ENCODE measurements at places on chromosomes 13 and 19. TPM values are rescaled to one million over a fixed set of nuclear protein-coding genes. Genes with fewer than 3 reads are reported as not detected.

GRCh38 chr19:36771261-36772231 lies 1.1 kb downstream of the ZNF850 start:
- DNase-seq = peak; percentile 57

GRCh38 chr19:6069268-6069791 lies 41.0 kb downstream of the RFX2 start:
- DNase-seq = no peak

DNA sequence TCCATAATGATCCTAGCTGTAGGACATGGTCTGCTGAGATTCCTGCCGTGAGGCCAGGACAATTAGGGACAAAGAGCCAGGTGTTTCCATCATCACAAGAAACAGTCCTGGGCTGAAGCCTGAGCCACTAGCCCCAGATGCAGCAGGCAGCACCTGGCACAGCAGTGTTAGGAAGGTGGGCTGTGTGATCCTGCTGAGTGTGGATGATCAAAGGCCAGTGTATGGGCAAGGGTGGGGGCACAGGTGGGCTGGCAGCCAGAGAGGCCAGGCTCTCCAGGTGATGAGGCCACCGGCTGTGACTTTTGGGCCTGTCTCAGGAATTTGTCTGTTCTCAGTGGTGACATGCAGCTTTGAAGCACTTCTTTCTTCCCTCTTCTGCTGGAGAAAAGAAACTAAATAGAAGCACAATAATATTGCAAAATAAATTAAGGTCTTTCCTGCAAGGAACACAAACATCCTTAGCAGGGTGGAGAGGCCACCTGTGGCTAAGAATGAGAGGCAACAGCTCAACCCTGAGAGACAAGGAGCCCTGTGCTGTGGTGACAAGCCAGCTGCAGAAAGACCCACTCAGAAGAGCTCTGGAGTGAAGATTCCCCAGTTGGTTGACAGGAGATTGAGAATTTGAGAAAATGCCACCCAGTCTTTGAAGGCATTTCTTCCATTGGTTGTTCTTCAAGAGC lies 127.6 kb downstream of the KATNAL1 start:
- no peak for DNase-seq

DNA sequence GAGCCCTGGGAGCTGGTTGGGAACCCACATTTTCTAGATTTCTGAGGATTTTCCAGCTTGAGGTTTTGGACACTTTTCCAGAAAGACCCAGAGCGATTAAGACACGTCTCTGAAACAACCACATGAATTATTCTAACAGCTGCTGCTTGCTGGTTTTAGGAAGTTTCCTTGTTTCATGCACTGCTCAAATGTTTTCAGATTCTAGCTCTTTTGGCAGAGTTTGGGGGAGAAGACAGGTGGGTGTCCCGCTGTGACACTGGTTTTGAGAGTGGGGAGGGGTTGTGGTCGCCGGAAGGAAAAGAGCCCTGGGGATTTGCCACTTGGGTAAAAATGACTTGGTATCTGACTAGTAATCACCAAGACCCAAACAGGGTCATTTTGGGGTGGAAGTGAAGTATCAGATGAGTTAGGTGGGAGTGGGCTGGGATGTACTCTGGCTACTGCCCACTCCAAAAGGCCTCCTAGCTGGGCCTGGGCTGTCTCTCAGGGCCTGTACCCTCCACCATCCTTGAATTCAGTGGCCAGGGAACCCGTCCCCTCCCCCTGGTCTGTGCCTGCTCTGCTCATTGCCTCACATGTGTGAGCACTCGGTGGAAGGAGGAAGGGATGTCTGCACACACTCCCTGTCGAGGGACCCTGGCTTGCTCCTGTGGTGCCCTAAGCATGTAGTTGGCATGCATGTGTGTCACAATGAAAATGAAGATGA lies 13.2 kb downstream of the GATAD2A start:
- DNase-seq = no peak

GRCh38 chr13:100140441-100140840 lies 51.5 kb downstream of the PCCA start:
- DNase-seq = no peak

- no peak for DNase-seq
Measured at GRCh38 chr13:51632591-51633362, 48.5 kb downstream of the WDFY2 start.

The SPRED3 gene
- total RNA-seq = 1.0 TPM

The LPAR2 gene
- total RNA-seq = 9.8 TPM

The PEX11G gene
- total RNA-seq = 3.2 TPM
